Ureter (tissue), 1 donor: ENCODE measurements at places on chromosomes 5 and 9.

DNA sequence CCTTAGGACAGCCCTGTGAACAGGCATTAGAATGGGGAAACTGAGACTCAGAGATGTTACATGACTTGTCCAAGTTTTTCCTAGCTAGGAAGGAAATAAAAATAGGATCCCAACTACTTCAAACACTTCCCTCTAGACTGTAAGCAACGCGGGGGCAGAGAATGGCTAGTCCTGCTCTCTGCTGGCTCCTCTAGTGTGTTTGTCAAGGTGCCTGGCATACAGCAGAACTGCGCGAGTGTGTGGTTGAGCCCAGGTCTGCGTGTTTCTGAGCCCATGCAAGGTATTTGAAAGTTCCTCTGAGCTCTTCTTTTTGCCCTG, 152.5 kb downstream of the MACROH2A1 start:
- DNase-seq: no peak

- no peak for DNase-seq
These were observed 10.1 kb upstream of the MARVELD2 start for GRCh38 chr5:69404659-69405330.

- DNase-seq: no peak
These were observed 22.0 kb downstream of the RC3H2 start for GRCh38 chr9:122883125-122883524.

- DNase-seq: no peak
These were observed 269.4 kb upstream of the IRX1 start for GRCh38 chr5:3325972-3326840.

DNA sequence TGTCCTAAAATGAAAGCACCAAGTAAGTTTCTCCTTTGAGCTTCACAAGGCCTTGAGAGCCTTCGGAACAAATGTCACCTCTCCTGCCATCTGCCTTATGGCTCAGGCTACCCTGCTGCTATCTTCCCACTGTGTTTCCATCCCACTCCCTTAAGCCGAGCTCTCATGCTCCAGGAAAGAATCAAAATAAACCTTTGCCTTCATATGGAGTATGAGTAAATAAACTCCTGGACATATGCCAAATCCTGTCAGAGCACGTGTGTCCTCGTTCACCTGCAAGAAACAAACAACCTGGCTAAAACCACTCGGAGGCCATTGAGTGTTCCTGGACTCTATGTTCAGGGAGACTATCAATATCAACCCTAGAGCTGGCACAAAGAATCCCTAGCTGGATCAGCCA, 122.3 kb upstream of the CCDC112 start:
- DNase-seq: no peak

- no peak for DNase-seq
These were observed 10.9 kb downstream of the FYB1 start for GRCh38 chr5:39208471-39208870.

GRCh38 chr9:98288881-98289280, 33.4 kb upstream of the TBC1D2 start:
- no peak for DNase-seq

DNA sequence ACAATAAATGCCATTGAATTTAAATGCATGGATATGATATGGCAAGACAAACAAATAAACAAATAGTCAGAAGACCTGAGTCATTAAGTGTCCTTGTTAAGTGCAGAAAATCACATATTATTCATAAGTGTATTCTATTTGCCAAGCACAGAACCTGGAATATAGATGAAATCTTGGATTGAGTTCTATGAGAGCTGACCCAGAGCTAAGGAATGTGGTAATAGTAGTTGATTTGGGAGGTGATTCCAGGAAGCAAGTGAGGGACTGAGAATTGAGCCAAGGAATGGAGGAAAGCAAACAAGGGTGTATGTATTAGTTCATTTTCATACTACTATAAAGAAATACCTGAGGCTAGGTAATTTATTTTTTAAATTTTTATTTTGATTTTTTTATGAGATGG, 208.9 kb downstream of the TRIM32 start:
- no peak for DNase-seq

DNA sequence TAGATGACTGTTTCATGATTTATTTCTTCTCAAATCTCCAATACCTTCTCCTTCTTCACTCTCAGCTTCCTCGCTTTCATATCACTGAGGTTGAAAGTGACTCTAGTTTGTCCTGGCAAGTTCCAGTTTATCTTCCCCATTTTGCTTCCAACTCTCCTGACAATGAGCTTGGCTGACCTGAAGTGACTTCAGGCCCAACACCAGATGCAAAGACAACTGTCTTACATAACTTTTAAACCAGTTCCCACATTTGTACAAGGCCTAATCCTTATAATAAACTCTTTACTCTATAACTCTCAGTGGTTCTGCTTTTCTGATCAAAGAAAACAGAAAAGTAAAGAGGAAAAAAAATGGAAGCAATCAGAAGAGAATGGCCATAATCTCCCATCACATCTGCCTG, 22.0 kb downstream of the GNG10 start:
- DNase-seq: no peak

DNA sequence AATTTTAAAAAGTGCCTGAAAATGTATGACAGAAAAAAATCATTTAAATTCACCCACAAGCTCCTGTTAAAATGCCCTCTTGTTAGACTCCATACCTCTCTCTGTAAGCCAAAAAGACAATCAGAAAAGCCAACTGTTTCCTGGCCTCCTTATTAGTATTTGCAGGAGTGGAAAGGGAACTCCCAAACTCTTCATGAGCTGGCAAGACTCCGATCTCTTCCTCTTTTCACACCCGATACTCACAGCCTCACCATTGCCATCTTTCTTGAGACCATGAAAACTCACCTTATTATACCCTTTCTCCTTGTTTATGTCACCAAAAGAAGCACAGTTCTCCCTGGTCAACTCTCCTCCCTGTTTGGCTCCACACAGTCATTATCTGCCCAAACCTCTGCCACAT, 197.8 kb downstream of the DMAC1 start:
- no peak for DNase-seq

- no peak for DNase-seq
These were observed 47.2 kb upstream of the CXCL14 start for GRCh38 chr5:135625961-135626360.

DNA sequence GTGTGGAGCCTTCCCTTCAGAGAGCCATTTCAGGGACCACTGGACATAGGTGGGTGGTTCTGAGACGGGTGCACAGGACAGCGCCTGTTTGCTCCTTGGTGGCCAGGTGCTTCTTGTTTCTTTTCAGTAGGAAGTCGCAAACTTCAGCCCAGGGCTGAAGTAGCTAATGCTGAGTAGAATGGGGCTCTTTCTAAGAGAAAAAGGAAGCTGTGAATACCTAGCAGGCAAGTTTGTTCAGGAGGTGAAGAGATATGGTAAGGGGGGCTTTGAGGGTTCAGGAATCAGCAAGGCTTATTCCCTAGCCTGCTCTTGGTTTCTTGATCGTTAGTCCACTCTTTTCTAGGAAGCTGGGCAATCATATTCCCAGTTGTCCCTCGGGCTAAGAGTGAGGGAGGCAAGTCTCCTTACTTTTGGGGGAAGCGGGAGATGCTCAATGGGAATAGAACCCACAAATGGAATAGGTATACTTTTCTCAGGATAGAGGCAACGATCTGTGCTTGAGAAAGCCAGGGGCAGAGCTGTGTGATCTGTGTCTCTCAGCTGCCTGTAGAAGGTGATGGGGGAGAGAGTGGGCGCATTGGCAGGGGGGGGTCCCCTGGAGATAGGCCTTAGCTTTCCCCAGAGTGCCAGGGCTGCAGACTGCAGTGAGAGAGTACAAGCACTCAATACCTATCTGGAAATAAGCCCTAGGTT, 1.9 kb upstream of the PURA start:
- no peak for DNase-seq

- no peak for DNase-seq
These were observed 218.1 kb downstream of the TRIM32 start for GRCh38 chr9:116905171-116905588.

DNA sequence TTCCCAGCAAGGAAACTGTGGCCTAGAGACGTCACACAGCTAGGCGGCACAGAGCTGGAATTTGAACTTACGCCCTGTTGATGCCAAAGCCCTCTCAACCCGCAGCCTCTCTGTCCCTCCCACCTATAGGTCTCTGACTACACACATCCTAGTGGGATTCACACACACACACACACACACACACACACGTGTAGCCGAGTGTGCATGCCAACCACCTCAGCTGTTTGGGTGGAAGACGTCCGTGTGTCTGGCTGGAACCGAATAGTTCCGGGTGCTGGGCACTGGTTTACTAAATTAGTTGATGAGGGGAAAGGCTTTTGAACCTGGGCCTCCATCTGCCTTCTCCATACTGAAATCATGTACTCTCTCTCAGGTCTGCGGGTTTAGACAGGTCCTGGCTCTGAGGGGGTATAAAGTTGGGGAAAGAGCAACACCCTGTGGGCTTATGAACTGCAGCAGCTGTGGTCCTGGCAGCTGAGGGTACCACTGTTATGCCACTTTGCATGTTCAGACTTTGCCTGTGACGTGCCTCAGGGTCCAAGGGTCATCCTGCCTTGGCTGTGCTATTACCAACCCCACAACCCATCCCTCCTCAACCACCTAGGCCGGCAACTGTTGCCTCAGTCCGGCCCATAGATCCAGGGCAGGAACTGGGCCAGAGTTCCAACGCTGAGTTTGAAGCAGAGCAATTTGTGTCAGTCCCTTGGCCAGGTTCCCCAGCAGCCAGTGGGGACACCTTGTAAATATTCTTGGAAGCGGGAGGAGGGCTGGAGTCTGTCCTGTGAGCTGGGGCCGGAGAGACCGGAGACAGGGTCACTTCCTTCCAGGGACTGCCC, 50.5 kb downstream of the PSD2 start:
- DNase-seq: no peak

- no peak for DNase-seq
These were observed 418.6 kb downstream of the TMEM38B start for GRCh38 chr9:106112935-106113334.

DNA sequence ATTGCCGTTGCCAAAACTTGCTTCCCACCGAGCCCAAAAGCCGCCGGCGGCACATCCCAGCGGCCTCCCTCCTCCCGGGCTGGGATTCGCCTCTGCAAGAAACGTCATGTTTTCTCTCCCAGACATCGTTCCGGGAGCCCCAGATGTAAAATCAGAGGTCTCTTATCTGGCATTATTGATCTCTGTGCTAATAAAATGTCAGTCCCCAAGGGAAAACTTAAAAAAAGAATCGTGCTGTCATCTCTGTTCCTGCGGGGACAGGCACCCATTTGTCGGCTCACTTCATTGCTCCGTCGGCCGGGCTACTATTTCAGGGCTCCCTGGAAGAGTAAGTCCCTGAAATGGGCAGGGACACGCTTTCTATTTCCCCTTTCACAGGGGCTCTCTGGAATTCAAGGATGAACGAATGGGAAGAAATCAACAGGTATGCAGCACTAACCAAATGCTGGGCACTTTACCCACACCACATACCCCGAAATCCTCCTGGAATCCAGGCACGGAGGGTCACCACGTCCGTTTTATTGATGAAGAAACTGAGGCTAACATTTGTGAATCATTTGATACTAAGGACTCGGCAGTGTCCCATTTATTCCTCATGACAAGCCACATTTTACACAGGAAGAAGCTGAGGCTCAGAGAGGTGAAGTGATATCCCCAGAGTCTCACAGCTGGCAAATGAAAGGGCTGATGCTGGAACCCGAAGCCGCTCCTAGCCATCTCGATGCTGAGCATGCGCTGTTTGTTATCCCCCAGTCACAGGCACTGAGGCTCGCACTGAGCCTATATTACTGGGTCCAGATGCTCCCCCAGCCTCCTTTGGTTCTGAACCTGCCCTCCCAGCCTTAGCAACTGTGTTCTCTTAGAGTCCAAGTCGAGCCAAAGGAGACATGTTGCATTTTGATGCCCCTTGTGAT, 35.7 kb upstream of the MSX2 start:
- no peak for DNase-seq

DNA sequence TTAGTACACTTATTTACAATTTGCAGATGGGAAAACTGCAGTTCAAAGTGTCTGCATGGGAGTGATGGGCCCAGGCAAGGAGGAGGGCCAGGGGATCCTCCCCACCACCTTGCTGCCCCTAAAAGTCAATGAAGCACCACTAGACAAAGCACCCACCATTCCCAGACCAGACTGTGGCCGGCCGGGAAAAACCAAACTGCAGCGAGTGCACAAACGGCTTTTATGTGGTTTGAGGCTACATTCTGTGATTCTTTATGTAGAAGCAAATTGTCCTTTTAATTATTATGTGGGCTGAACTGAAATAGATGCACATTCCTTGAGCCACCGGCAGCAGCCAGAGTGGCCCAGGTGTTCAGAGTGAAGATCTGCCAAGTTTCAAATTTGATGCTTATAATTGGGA, 585.3 kb upstream of the KLF4 start:
- no peak for DNase-seq

DNA sequence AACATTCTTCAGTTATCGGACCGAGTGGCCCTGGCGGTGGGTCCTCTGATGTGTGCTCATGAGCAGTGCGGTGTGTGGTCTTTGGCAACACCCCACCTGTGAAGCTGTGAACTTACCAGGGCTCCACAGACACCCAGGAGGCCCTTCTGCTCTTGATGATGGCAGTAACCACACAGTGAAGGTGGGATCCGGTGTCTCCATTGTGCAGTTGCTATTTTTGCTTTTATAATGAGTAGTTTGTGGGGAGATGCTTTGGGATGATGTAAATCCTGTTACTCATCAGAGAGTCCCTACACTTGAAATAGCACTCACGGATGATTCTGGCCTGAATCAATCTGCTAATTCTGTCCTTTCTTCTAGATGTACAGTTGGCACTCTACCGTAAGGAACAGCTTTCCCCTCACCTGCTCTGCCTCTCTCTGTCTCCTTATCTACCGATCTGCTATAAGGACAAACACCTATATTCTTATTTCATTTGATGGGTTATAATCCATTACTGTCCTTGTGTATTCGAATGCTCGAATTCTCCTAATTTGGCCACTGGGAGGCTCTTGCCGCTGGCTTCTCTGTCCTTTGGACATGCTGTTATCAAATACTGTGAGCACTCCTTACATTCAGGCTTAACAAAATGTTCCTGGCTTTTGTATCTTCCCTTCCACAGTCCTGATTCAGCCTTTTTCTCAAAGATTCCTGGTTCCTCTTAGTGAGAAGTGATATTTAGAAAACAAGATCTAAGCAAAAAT, 20.2 kb downstream of the ATPSCKMT start:
- DNase-seq: no peak

DNA sequence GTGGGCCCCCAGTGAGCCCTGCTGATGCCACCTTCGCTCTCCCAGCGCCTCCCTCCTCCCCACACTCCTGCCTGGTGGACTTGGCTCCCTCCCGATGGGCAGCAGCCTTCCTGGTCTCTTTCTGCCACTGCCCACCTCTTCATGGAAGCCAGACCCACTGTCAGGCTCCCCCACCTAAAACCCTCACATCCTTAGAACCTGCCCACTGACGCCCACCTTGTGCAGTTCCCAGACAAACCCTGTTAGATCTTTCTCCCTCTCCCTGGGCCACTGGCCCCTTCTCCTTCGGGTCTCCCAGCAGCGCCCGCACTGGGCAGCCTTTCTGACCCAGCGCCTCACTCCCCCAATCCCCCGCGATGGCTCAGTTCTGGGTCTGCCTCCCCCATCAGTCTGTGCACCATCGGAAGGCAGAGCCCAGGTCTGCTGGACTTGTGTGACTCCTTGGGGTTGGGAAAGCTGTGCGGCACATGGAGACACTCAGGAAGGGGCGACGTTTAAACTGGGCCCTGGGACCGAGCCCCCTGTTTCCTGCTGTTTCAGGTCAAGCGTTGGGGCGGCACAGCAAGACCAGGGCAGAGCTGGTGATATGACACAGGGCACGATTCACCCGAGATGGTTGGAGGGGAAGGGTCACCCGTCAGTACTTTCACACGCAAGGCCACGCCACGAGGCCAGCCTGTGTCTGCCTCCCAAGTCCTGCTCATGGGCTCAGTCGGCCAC, 17.4 kb downstream of the MYMK start:
- DNase-seq: no peak
